Spinal cord (tissue), 10 donors: ENCODE measurements at places on chromosomes 1 and 21. TPM values are rescaled to one million over a fixed set of nuclear protein-coding genes. Genes with fewer than 3 reads are reported as not detected.

ACTN2 gene
- 26.4 TPM for polyA plus RNA-seq

KCNJ15 gene
- polyA plus RNA-seq, result 1.4 TPM

CELA3A gene
- polyA plus RNA-seq, result not detected

NTMT2 gene
- polyA plus RNA-seq, result 0.25 TPM

IQCC gene
- polyA plus RNA-seq, result 6.5 TPM

PRAMEF1 gene
- not detected for polyA plus RNA-seq

SAMSN1 gene
- 15.2 TPM for polyA plus RNA-seq
